Mesangial cell (primary cell): ENCODE measurements at places on chromosomes 2 and 18. TPM values are rescaled to one million over a fixed set of nuclear protein-coding genes. Genes with fewer than 3 reads are reported as not detected.

Gene CASP8
- total RNA-seq = 5.7 and 8.8 TPM in 2 replicates

Gene TMEM247
- total RNA-seq = not detected in 2 replicates

Gene SOCS6
- total RNA-seq = 13.5 and 13.6 TPM in 2 replicates

Gene CD8A
- total RNA-seq = not detected in 2 replicates

Gene TRAPPC8
- total RNA-seq = 17.1 and 20.2 TPM in 2 replicates

Gene SCYGR4
- not detected in 2 replicates for total RNA-seq

Gene KLHL30
- 0.16 and 5.5 TPM in 2 replicates for total RNA-seq

Gene MC2R
- not detected in 2 replicates for total RNA-seq

Gene UGT1A10
- total RNA-seq = not detected in 2 replicates

Gene MYL12A
- total RNA-seq = 571 and 668 TPM in 2 replicates

Gene HRH4
- not detected in 2 replicates for total RNA-seq

Gene PAX8
- total RNA-seq = 118 and 299 TPM in 2 replicates

Gene SLC5A7
- not detected in 2 replicates for total RNA-seq

Gene IL1RL1
- under 0.01 TPM in 1 of 2 replicates, not detected in the other for total RNA-seq

Gene C2orf42
- total RNA-seq = 5.4 and 8.2 TPM in 2 replicates

Gene IL36G
- total RNA-seq = not detected in 2 replicates

Gene GTF2A1L
- total RNA-seq = 0.13 TPM in 1 of 2 replicates, not detected in the other

Gene CYRIA
- total RNA-seq = 4.2 and 4.3 TPM in 2 replicates

Gene GALR1
- not detected in 2 replicates for total RNA-seq

Gene AQP12A
- total RNA-seq = not detected in 2 replicates

Gene TMEM237
- 10.4 and 25.9 TPM in 2 replicates for total RNA-seq

Gene AQP12B
- not detected in 2 replicates for total RNA-seq

Gene OR6B2
- not detected in 2 replicates for total RNA-seq

Gene RESP18
- not detected in 2 replicates for total RNA-seq

Gene GATA6
- 20.7 and 26.0 TPM in 2 replicates for total RNA-seq

Gene TNFAIP6
- total RNA-seq = 0.38 and 1.1 TPM in 2 replicates

Gene KIF5C
- 0.13 and 0.33 TPM in 2 replicates for total RNA-seq

Gene DDX18
- total RNA-seq = 23.5 and 34.9 TPM in 2 replicates
